Fibroblast of skin of left biceps (primary cell): ENCODE measurements at places on chromosomes 12 and 14.

DNA sequence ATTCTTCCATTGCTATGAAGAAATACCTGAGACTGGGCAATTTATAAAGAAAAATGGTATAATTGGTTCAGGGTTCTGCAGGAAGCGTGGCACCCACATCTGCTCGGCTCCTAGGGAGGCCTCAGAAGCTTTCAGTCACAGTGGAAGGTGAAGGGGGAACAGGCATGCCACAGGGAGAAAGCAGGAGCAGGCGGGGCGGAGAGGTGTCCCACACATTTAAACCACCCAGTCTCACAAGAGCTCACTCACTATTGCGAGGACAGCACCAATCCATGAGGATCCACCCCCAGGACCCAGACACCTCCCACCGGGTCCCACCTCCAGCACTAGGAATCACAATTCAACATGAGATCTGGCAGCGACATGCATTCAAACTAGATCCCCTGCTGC is 56.0 kb upstream of the C14orf180 start:
- no peak for DNase-seq

DNA sequence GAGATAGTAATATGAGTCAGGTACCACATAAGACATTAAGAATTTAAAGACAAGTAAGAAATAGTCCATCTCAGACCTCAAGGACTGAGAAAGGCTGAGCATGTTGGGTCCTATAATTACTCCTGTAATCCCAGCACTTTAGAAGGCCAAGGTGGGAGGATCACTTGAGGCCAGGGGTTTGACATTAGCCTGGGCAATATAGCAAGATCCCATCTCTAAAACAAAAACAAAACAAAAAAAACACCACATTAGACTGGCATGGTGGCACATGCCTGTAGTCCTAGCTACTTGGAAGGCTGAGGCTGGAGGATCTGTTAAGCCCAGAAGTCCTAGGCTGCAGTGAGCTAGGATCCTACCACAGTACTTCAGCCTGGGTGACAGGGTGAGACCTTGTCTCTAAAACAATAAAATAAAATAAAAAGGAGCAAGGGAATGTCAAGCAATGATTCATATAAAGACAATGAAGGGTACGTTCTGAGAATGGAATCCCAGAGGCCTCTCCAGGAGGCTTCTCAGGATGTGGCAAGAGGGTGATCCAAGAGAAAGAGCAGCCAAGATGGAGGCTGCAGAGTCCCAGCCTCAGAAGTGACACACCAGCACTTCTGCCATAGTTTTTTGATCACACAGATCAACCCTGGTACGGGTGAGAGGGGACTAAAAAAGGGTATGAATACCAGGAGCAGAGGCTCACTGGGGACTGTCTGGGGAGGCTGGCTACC is 206.4 kb downstream of the CRADD start:
- DNase-seq: peak; percentile 62

GRCh38 chr14:69350892-69351291 is 47.2 kb downstream of the ERH start:
- DNase-seq: no peak

DNA sequence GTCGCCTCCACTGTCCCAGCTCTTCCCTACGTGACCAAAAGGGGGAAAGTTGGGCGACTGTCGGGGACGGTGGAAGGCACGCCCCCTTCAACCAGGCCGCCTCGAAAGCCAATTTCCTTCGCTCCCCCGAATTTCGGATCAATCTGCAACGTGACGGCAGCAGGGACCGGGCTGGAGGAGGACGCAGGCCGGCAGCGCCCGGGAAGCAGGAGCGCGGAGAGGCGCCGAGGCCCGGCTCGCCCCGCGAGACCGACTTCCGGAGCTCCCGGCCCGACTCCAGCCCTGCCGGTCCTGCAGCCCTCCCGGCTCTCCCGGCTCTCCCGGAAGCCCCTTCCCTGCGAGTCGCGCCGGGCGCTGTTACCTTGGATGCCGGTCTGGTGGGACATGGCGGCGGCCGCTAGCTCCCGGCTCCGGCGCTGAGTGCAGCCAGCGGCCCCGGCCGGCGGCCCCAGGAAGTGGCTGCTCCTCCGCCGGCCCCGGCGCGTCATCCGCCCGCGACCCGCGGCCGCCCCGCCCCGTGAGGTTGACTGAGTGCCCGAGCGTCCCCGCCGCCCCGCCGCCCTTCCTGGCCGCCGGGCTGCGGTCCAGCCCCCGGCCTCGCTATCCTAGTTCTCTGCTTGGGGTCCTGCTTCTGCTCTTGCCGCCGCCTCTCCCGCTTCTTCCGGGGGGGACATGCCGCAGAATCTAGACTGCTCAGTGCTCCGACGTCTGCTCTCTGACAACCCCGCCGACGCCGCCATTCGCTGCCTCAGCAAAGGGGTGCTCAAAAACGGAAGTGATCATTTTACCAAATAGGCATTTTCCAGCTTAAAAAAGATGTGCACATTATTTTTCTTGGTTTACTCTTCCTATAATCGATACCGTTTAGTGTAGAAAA is at the start of gene TWF1:
Gene TWF1, minus strand, starts transcription at position 458 of the 877 bp plus-strand sequence. Its CDS starts 72 bp downstream, at position 386.
- peak; percentile 50 for DNase-seq

DNA sequence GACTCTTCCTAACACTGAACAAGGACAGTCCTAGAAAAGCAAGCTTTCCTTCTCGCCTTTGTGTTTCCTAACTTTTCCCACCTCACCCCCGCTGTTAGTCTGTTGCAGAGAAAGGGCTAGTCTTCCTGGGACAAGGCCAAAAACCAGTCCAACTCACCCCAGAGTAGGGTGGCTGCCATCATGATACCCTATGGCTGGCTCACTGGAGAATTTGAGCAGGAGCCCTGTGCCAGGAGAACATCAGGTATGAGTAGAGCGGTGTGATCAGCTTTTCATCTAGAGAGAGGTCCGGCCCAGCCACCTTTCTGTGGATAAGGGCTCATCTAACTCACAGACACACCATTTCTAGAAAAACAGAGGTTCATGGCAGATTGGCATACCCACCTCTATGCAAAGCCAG is 16.7 kb upstream of the ZFP36L1 start:
- DNase-seq: no peak
